ENCODE measurements at places on chromosomes 6 and 20. TPM values are rescaled to one million over a fixed set of nuclear protein-coding genes. Genes with fewer than 3 reads are reported as not detected.

- DNase-seq: peak; percentile 39
Observed at GRCh38 chr6:20092071-20092566, 120.2 kb downstream of the MBOAT1 start.

GRCh38 chr6:146595972-146596731 lies 2.6 kb upstream of the ADGB start:
- no peak for DNase-seq

- no peak for DNase-seq
Observed at GRCh38 chr6:129475477-129476247, 234.3 kb downstream of the ARHGAP18 start.

- peak; percentile 88 for DNase-seq
Observed at GRCh38 chr6:63527658-63528514, 44.4 kb upstream of the LOC128125822 start.

DNA sequence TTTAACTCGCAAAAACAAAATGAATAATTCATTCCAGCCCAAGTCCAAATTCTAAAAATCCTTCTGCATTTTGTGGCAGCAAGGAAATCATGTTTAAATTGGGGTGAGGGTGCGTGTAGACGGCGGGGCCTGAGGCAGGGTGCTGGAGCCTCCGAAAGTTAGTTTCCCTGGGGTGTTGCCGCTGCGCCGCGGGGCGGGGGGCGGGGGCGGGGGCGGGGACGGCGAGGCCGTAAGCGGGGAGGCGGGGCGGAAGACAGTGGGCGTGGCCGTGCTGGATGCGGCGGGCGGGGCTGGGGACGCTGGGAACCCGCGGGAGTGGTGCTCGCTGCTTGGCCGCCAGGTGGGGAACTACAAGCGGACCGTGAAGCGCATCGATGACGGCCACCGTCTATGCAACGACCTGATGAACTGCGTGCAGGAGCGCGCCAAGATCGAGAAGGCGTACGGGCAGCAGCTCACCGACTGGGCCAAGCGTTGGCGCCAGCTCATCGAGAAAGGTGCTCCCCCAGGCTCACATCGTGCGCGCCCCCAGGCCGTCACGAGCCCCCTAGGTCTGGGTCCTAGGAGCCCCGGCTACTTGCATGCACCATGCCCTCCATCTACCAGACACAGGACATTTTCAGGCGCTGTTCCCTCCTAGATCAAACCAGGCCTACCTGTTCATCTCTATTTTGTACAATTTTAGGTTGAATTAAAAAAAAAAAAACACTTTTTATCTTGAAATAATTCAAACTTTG lies 29.0 kb downstream of the SPDEF start:
- peak; percentile 95 for DNase-seq

The C20orf204 gene
- 1.1 TPM for total RNA-seq

- DNase-seq: no peak
Observed at GRCh38 chr6:7132398-7133035, 24.8 kb downstream of the RREB1 start.

- peak; percentile 51 for DNase-seq
Observed at GRCh38 chr6:73515204-73515655, 5.6 kb downstream of the EEF1A1 start.

GRCh38 chr6:2225422-2226392 lies 19.7 kb downstream of the GMDS start:
- peak; percentile 21 for DNase-seq

- DNase-seq: no peak
Observed at GRCh38 chr6:170124836-170125235, 166.0 kb downstream of the DLL1 start.

DNA sequence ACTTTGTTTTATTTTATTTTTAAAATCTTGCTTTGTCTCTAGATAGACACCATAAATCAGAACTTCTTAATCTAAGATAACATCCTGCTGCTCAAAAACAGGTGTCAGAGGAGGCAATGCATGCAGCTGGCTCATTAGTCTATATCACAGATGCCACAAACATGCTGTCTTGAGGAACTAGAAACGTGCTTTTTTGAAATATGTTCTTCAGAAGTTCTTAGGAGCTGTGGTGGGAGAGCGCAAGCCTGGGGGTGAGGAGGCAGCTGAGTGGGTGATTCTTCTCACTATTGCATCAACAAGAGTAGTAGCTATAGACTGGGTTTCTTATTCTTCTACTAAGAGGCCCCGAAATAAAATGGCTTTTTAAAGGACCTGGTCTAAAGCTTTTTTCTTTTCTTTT lies 23.4 kb downstream of the IL22RA2 start:
- DNase-seq: no peak

The CAP2 gene
- total RNA-seq: 16.4 TPM

DNA sequence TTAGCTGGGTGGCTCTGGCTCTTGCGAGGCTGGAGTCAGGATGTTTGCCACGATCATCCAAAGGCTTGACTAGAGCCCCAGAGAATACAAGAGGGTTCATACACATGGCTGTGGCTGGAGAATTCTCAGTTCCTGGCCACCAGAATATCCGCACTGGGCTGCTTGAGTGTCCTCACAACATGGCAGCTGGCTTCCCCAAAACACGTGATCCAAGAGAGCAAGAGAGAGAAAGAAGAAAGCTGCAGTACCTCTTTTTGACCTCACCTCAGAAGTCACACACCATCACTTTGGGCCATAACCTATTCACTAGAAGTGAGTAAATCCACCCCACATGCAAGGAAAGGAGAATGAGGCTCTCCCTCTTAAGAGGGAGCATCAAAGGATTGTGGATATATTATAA lies 21.5 kb upstream of the BPIFB1 start:
- DNase-seq: no peak

GRCh38 chr6:43606019-43606418 lies 23.0 kb downstream of the GTPBP2 start:
- DNase-seq: no peak

DNA sequence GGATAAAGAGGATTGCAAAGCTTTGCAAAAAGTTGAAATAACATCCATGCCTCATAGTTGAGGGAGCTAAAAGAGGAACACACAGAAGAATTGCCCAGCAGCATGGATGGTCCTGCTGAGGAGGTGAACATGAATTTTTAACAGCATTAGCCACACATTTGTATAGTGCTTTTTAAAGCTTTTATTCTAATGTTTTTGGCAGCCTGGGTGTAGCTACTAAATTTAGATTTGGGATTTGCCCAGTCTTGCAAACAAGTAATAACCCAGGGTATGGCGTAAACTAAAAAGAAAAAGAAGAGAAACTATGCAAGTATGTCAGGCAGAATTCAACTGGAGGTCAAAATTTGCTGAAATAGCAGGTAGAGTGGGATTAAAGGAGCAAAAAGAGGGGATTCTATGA lies 75.1 kb upstream of the PTPRK start:
- DNase-seq: no peak

The LY6G6C gene
- not detected for total RNA-seq

The VSTM2L gene
- total RNA-seq: 6.9 TPM

Data from Daoy (cell line).